T1000 (cell line): ENCODE measurements at places on chromosomes 11 and 22.

DNA sequence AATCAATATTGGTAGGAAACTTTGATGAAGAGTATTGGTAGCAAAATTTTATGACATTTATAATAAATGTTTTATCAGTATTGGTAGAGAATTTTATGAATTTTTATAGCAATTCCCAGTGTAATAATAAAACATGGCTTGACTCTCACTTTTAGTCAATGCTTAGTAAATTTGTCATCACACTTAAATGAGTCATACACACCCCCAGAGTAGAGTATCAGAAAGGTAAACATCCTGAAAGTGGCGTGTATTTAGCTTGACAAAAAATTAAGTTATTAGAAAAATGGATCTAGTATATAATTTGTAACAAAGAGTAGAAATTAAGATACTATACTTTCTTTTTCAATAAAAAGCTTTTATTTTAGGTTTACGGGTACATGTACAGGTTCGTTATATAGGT, 2.6 kb downstream of the MS4A3 start:
- DNase-seq, result no peak

- DNase-seq, result no peak
These were observed 180.5 kb downstream of the CTTN start for GRCh38 chr11:70578831-70579230.

DNA sequence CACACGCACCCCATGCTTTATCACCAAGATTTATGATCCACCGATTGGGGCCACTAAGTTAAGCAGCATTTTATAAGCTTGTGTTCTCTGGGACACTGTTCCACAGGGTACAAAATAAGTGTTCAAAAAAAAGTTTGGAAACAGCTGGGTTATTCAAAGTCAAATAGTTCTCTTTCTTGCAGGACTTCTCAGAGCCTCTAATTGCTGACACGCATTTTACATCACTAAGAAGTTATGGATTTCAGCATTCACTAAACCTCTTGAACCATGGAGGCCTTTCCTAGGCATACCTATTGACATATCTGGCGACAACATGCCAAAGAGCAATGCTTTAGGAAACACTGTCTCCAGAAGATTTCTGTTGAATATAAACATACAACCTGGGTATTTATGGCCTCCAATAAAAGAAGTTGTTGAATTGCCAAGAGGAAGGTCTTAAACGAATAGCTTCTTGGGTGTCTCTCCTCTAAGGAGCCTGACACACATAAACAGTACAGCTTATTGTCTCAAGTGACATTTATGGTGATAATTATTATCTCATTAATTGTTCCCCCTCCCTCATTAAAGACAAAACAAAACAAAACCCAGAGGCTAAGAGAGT, 147.1 kb upstream of the ARHGAP20 start:
- no peak for DNase-seq

DNA sequence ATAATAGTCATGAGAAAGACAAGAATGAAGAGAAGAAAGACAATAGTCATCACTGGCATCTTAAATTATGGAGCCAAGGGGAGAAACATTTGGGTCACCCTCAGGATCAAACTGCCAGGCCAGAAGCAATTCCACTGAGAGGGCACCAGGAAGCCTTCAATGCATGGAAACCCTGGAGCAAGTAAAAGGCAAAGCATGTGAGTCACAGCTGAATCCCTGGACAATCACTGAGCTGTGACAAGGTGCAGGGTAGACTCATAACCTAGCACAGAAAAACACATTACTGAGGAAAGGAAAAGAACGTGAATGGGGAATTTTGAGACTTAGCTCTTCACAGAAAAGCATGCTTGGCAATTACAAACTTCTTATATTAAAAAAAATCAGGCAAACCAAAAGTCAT, 1.6 kb downstream of the KCNJ1 start:
- DNase-seq, result no peak

DNA sequence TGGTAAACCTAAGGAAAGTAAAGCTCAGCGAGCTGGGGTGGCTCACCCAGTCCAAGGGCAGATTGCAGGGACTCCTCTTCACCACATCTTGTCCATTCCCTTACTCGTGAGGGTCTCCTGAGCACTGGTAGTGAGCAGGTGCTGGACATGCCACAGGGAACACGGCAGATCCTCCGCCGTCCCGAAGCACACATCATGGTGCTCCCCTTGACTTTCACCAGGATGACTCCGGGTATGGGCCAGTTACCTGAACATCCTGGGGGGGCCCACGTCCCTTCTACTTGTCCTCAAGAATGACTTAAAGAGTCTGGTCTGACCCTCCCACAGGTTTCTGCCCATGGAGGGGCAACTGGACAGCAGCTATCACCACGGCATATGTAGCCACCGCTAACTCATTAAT, 8.0 kb upstream of the SF1 start:
- DNase-seq, result no peak

DNA sequence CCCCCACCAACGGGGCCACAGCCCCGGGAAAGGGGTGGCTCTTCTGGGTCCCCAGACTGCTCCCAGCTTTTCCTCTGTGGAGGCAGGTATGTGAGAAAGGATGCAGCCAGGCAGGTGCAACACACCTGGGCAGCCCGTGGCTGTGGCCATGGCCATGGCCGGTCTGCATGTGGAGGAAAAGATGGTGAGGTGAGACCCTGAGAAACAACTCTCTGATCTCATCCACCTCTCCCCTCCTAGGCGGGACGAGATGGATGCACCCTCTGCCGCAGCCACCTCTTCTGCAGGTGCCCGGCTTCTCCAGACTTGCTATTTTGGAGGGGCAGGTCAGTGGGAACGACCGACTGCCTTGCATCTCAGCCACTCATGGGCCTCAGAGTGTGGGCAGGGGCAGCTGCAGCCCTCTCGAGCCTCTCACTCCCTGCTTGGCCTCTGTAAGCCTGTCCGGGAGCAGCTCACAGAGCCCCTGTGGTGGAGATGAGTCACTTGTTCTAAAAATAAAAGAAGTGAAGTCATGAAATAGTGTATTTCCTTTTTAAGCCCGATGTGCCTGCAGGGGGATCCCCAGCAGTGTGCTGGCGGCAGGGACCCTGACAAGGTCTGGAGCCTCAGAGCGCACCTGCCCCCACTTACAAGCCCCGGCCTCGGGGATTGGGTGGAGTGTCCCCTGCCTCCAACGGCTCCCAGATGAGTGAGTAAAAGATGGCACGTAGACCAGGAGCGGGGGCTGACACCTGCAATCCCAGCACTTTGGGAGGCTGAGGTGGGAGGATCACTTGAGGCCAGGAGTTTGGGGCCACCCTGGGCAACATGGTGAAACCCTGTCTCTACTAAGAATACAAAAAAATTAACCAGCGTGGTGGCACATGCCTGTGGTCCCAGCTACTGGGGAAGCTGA, 10.7 kb downstream of the SMIM38 start:
- DNase-seq, result peak; percentile 67

GRCh38 chr22:20437613-20438426, at the start of gene SCARF2:
Gene SCARF2 (minus strand): TSS chr22:20437825. CDS start chr22:20437754, 71 bp downstream.
- DNase-seq, result peak; percentile 19
